ENCODE measurements at places on chromosomes 12 and 14.

DNA sequence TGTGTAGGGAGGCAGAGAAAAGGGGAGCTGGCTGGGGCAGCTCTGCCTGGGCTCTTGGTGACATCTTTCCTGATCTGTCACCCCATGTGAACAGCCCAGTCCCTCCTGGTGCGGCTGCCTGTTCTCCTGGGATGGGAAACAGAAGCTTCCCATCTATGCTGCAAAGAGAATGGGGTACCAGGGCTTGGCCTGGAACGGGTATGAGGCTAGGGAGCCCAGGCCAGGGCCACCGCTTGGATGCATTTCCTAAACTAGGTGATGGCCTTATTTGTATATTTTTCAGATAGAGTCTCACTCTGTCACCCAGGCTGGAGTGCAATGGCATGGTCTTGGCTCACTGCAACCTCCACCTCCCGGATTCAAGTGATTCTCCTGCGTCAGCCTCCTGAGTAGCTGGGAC lies 48.6 kb upstream of the PRMT8 start:
- no peak for DNase-seq

GRCh38 chr12:7605900-7606465 lies 59.7 kb downstream of the APOBEC1 start:
- no peak for DNase-seq

- no peak for DNase-seq
Measured at GRCh38 chr12:108313241-108313605, 25.9 kb downstream of the CMKLR1 start.

DNA sequence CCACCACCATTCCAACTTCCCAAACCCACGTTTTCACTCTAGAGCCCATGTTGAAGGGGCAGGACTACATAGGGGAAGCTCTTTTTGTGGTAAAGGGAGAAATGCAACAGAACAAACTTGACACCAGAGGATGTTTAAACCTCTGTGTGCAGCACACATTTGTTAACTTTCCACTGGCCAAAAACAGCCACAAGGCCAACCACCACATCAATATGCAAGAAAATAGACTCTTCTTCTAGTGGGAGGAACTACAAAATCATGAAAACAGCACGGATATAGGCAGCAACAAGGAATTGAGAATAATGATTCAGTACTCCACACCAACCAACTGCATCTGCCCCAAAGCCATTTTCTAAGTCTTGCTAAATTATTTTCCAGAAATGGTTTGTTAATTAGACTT lies 66.3 kb upstream of the CEP83 start:
- no peak for DNase-seq

- DNase-seq = peak; percentile 71
Measured at GRCh38 chr14:24279301-24280186, 8.1 kb upstream of the RABGGTA start.

GRCh38 chr12:104672096-104672445 lies 215.3 kb downstream of the CHST11 start:
- DNase-seq = no peak

DNA sequence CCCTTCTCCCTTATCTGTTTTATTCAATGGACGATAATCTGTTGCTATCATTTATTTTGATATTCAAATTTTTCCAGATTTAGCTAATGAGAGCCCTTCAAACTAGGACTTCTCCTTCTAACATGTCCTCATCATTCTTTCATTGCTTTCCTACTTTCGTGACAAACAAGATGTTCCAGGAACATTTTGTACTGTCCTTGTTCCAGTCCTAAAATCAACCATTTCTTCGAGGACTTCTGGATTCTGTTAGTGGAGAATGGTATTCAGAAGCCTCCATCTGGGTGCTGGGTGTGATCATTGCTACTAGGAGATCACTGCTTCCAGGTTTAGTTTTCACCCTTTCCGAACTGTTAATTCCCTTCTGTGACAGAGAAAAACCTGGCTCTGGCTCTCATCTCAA lies 29.5 kb upstream of the FBXO34 start:
- no peak for DNase-seq

- no peak for DNase-seq
Measured at GRCh38 chr14:68857516-68858070, 64.7 kb upstream of the ZFP36L1 start.

DNA sequence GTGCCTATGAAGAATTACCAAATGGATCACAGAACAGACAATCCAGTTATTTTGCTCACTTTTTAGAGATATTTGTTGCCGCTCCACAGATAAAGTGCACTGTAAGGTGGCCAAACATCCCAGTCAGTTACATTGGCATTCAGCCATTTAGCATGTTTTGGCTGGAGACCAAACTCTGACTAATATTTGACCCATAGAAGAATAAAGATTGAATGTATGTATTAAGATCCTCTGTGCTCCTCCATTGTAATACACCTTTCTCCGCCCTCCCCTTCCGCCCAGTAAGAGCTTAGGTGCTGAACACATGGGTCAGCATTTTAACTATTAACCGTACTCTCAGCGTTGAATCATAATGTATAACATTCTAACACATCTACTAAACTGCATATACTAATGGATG lies 163.4 kb downstream of the ANO6 start:
- no peak for DNase-seq

DNA sequence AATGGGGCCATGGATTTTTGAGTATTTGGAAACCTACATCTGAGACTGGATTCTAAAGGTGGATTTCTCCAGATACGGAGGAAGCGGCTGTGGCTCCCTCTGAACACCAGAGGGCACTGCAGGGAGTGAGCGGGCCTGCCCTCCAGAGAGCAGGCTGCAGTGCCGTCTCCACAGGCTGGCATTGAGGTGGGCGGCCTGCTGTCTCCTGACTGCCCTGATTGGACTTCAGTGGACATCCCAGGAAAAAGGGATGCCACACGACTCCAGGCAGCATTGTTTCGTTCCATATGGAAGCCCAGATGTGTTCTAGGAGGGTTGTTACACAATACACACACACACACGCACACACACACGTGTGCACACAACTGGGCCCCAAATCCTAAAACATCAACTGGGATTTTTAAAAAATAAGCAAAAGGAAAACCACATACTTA lies 20.9 kb upstream of the ANO2 start:
- peak; percentile 24 for DNase-seq

- no peak for DNase-seq
Measured at GRCh38 chr12:4518106-4518728, 20.5 kb upstream of the RAD51AP1 start.

DNA sequence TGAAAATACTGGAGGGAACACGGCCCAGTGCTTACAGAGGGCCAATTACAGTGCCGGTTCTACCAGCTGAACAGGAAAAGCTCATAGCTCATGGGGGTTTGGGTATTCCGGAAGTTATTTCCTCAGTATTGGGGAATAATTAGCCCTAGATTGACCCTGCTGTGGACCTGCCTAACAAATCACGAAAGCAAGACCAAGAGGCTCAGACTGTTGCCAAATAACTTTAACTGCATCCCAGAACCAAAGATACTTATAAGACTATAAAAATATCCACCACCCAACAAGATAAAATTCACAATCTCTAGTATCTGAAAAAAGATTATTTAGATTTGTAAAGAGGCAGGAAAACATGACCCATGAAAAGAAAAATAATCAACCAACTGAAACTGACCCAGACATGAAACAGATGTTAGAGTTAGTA lies 8.0 kb upstream of the OR5AU1 start:
- DNase-seq = no peak

DNA sequence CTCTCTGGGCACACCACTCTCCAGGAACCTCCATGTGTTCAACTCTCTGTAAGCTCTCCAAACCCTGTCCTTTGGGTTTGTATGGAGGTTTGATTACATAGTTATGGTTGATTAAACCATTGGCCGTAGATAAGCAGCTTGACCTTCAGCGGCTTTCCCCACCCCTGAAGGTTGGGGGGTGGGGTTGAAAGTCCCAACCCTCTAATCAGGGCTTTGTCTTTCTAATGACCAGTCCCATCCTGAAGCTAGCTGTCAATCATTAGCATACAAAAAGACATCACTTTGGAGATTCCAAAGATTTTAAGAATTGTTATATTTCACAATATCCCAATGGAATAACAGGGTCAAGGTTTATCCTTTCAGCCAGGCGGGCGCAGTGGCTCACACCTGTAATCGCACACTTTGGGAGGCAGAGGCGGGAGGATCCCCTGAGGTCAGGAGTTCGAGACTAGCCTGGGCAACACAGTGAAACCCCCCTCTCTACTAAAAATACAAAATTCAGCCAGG lies 8.4 kb downstream of the FAM186A start:
- no peak for DNase-seq

GRCh38 chr12:105850103-105850968 lies 288.4 kb downstream of the NUAK1 start:
- DNase-seq = no peak

DNA sequence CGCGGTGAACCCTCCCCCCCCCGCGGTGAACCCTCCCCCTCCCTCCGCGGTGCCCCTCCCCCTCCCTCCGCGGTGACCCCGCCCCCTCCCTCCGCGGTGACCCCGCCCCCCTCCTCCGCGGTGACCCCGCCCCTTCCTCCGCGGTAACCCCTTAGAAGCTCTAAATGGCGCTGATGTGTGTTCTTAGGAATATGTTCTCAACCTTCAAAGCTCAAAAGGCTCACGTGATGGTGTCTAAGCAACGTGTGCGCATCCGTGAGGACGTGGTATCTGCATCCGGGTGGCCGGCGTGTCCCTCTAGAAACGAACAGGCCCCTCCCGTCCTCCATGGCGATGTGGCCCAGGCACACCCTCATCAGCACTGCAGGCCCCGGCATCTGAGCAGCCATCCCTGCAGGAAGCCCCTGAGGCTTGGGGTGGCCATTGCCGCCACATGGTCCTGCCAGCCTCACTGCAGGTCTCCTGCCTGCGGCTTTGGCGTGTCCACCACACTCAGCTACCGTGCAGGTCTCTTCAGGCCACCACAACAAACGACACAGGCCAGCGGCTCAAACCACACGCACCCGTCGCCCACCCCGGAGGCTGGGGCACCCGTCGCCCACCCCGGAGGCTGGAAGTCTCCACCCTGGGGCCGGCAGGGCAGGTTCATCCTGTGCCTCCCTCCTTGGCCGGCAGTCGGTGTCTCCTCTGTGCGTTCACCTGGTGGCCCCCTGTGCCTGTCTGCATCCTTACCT lies 14.5 kb upstream of the FBRSL1 start:
- peak; percentile 37 for DNase-seq

DNA sequence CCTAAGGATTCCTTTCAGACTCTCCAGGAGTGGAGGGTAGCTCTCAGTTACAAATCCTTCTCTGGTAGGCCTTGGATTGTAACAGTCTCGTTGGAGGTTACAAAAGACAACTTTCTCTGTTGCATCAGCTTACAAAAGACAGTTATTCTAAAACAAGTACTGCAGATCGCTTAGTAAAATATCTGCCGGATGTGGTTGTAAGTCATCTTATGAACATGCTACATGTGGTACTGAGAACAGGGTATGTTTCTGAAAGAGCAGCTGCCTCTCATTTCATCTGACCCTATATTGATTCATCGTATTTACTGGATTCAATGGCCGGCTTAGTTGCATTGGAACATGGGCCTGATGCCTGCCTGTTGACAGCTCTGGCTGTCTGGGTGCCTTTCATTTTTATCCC lies 157.4 kb downstream of the PTCSC3 start:
- DNase-seq = peak; percentile 1

GRCh38 chr12:579420-580110 lies 83.7 kb downstream of the NINJ2 start:
- DNase-seq = no peak

DNA sequence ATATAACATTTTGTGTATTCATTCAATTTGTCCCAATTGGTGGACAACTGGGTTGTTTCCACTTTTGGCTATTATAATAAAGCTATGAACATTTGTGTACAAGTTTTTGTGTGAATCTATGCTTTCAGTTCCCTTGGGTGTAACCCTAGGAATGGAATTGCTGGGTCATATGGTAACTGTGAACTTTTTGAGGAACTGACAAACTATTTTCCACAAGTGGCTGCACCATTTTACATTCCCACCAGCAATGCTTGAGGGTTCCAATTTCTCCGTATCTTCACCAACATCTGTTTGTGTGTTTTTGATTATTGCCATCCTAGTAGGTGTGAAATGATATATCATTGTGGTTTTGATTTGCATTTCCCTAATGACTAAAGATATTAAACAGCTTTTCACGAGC lies 13.0 kb downstream of the LPCAT3 start:
- no peak for DNase-seq

Data from CD4-positive, alpha-beta T cell treated with Interleukin-12 subunit alpha and Interleukin-12 subunit beta, for 1 hour (primary cell).